ENCODE measurements at places on chromosomes 6 and 20. TPM values are rescaled to one million over a fixed set of nuclear protein-coding genes. Genes with fewer than 3 reads are reported as not detected.

Gene NKX2-4
- not detected for total RNA-seq

Gene UBE2C
- total RNA-seq: 0.44 TPM

Gene MAFB
- total RNA-seq: 1.1 TPM

Gene RSPH9
- total RNA-seq: not detected

Gene SGK2
- total RNA-seq: 1.6 TPM

Gene BHLHE23
- total RNA-seq: not detected

Gene PDCD2
- total RNA-seq: 87.0 TPM

GRCh38 chr20:5570452-5570851 is 179.7 kb upstream of the SHLD1 start:
- DNase-seq: no peak

DNA sequence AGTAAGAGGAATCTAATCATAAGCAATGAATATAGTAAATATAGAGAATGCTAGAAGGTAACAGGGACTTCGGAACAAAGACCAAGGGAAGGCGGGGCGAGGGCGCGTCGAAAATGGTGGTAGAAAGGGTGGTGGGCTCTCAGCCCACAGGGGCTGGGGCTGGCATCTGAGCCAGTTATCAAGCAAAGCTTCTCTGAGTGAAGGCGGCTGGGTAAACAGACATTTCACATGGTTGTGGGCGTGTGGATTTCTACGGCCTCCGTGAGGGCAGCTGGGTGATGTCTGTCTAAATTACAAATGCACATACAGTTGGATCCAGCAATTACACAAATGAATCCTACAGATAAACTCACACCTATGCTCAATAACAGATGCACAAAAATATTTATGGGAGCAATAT is 56.6 kb downstream of the TOX2 start:
- DNase-seq: no peak

- DNase-seq: no peak
These were observed 30.6 kb downstream of the SIRPD start for GRCh38 chr20:1526896-1527295.

GRCh38 chr6:30130887-30131862 is 4.8 kb upstream of the TRIM40 start:
- peak; percentile 56 for DNase-seq
